Posterior vena cava (tissue), 2 donors: ENCODE measurements at places on chromosomes 13 and 19. TPM values are rescaled to one million over a fixed set of nuclear protein-coding genes. Genes with fewer than 3 reads are reported as not detected.

DNA sequence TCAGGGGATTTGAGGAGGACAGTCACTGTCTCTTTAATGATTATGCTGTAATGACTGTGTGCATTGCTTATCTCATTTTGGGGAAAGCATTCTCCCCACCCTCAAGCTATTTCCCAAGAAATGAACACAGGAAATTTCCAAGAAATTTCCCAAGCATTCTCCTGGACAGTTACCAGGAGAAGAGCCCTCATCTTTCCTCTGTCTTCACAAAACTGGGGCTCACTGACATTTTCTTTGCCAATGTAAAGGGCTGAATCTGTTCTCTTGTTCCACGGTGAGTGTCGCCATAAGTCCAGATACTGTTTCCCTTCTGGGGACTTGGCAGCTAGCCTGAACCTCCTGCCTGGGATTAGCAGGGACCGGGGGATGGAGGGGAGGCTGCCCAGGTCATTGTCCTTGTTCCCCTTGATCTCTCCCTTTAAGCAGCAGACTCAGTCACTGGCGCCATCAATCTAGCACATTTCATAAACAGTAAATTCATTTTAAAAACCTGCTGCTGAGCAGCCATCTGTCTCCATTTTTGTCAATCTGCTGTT lies 172.8 kb downstream of the DNAJC15 start:
- no peak for DNase-seq

GRCh38 chr13:46210362-46211083 lies 1.2 kb upstream of the LRRC63 start:
- DNase-seq = no peak

GRCh38 chr19:57708641-57709361 lies at the start of gene ZNF154:
TSS of gene ZNF154 (minus strand) at chr19:57709204. CDS start at chr19:57708971, 233 bp downstream.
- DNase-seq = peak; percentile 78

DNA sequence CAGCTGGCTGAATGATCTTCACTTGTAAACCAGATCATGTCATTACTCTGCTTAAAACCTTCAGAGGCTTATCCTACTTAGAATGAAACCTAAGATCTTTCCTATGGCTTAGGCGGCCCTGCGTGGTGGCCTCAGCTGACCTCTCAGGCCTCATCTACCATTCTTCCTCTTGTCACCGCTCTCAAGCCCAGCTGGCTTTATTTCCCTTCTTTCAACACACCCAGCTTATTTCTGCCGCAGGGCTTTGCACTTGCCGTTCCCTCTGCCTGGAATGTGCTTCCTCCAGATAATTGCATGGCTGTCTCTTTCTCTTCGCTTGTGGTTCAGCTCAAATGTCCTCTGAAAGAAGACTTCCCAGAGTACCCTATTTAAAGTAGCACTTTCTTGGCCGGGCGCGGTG lies 3.6 kb upstream of the ASF1B start:
- no peak for DNase-seq

GRCh38 chr19:49916839-49917733 lies 11.9 kb upstream of the ATF5 start:
- DNase-seq = no peak

DNA sequence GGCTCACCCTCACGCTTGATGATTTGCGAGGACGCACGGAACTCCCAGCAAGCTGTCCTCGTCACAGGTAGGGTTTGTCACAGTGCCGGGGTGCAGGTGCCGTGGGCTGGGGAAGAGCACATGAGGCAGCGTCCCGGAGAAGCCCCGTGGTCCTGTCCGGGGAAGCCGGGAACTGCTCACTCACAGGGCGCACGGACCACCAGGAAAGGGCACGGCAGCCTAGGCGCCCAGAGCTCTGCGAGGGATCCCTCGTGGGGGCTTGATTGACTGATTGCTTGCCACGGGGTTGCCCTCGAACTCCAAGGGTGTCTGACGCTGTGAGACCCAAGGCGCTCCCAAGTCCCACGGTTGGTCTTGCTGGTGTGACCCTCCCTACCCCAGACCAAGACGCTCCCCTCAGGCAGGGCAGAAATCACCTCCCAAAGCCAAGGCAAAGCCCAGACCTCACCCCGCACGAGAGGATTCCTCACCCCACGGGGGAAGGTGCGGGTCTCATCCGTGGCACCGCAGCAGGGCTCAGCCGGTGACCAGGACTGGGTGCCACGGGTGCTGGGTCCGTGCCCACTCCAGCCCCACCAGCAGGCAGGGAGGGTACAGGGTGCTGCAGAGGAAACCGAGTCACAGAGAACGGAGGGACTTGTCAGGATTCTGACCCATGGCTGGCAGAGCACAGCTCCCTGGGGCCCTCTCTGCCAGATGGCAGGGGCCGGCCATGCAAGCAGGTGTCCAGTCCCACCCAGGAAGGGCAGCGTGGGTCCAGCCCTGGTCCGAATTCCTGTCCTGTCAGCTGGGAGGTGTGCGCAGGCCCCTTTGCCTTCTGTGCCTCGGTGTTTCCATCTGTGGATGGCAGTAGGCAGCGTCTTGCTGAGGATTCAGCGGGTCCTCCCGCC lies 7.7 kb downstream of the C2CD4C start:
- peak; percentile 75 for DNase-seq

The PRODH2 gene
- not detected for total RNA-seq

The OSCAR gene
- total RNA-seq = 5.0 TPM
